Stimulated activated CD8-positive, alpha-beta memory T cell treated with anti-CD3 and anti-CD28 coated beads, Interleukin-2, amount 100 ng/mL, for 48 hours (primary cell): ENCODE measurements at places on chromosomes 11 and 22.

DNA sequence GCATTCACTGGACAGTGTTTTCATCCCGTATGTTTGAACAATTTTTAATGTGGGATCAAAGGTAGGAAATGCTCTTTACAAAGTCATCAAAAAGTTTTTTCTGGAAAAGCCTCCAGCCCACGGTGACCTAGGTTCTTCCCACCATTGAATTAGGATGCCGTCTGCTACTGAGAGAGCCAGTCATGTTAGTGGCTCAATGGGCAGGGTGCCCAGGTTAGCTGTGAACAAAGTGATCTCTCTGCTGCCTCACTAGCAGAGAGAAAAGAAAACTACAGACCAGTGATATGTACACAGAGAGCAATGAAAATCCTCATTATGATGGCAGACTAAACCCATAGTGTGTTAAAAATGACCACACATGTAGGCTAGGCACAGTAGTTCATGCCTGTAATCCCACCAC lies 32.4 kb downstream of the KCNQ1 start:
- no peak for DNase-seq

DNA sequence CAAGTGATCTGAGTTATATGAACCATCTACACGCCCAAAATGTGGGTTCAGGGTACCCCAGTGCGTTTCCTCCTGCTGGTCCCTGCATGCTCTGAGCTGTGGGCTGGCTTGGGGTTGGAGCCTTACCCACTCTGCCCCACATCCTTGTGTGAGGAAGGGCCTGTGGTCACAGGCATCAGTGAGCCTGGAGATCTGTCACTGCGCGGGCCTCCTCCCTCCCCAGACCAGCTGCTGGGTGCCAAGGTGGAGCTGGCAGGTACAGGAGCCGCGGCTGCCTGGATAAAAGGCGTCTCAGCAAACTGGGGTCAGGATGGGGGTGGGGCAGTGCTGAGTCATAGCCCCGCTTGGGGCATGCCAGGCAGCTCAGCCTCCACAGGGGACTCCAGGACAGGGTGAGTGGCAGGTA lies 17.9 kb downstream of the GNAZ start:
- DNase-seq: no peak

GRCh38 chr11:65219930-65220213 lies 38.1 kb downstream of the CAPN1 start:
- no peak for DNase-seq

DNA sequence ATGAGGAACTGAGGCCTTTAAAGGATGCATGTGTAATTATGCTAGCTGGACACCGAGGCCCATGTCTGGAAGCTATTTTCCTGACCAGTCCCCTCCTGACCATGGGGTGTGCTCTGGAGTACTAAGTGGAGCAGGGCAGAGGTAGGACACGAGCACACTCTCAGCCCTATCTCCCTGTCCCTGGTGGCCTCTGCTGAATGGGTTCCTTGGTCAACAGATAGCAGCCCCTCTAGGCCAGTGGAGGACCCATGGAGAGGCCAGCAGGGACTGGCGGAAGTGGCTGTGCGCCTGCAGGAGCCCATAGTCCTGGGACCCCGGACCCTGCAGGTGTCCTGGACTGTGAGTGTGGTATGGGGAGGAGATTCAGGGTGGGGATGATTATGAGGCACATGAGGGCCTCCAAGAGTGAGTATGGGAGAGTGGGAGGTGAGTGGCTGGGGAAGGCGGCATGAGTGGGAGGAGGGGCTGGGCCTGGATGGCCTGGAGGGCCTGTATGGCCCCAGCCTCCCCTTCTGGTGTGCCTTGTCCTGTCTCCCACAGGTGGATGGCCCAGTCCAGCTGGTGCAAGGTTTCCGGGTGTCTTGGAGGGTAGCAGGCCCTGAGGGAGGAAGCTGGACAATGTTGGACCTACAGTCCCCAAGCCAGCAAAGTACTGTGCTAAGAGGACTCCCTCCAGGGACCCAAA lies 9.5 kb downstream of the ROBO3 start:
- no peak for DNase-seq

- no peak for DNase-seq
These were observed 33.3 kb upstream of the TESMIN start for GRCh38 chr11:68784653-68785052.

GRCh38 chr11:32881286-32881685 lies 11.3 kb upstream of the QSER1 start:
- DNase-seq: no peak

DNA sequence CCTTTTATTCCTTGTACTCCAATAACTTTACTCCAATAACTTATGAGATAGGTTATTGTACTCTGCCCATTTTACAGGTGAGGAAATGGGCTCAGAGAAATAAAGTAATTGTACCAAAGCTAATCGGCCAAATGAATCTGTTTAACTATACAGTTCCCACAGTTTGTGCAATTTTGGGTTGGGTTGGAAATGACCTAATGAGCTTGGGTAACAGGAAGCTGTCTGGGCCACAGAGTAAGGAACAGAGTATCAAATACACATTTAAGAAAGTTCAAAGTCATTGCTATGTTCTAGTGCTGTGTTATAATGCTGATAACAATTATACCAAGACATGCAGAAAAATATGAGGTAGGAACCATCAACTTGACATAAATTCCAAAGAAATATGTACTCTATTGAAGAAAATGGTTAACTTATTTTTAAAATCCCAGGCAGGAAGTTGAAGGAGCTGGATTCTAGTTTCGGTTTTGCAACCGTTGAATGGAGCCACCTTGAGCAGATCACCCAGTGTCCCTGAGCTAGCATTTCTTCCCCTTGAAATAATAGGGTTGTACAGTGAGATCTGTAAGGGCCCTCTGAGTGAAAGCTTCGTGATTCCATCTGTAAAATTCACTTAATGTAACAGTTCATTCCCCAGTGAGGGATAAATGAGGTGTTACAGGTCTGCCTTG lies 360.9 kb upstream of the NARS2 start:
- no peak for DNase-seq

GRCh38 chr22:47307326-47307725 lies 544.9 kb downstream of the TBC1D22A start:
- DNase-seq: no peak

- DNase-seq: no peak
These were observed 651 bp downstream of the CRYAB start for GRCh38 chr11:111910676-111911562.

DNA sequence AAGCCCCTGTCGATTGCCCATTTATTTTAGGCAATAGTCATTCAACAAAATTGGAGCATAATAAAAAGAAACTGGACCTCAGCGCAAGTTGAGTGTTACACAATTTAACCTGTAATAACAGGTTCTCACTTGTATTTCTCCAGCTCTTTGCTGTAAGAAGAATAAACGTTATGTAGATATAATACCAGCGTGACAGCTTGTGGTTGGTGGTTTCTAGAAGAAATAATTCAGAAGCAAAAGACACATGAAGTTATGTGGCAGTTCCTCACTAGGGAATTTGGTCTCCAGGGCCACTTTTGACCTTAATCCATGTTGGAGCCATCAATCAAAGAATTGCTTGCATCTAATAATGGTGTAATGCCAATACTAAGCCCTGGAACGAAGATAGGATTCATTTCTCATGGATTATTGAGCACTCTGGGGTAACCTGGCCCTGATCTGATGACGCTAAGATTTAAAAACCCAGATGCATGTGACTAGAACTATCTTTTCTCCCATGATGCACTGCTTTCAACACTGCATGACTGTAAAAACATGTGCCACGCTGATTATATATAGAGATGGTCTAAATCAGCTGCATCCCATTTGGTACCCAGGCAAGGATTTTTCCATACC lies 129.7 kb upstream of the LDLRAD3 start:
- DNase-seq: no peak

- no peak for DNase-seq
These were observed 8.4 kb upstream of the OMP start for GRCh38 chr11:77093987-77094840.

GRCh38 chr11:35682230-35683173 lies 19.9 kb downstream of the TRIM44 start:
- DNase-seq: no peak

DNA sequence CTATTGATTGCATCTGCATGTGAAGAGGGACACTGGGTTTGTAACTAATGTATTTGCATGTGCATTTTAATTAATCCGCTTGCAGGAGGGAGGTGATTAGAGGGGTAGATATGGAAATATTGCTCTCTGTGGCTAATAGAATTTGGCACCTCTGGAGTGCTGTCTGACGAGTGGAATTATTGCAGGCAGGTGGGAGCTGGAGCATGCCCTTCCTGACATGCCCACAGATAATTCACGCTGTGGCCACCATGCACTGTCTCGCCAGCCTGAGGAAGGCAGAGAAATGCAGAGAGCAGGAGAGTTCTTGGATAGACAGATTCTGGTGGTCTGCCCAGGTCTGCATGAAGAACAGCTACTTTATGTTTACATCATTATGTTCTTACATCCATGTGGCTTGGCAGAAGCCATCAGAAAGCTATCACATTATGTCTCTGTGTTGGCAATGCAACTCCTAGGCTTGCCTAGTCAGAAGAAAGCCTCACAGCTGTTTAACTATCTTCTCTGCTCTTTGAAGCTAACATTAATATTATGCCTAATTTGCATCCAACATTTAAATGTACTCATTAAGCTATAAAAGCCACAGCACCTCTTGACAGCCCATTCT lies 89.4 kb upstream of the DRD2 start:
- DNase-seq: no peak

- DNase-seq: no peak
These were observed 431.3 kb downstream of the TBC1D22A start for GRCh38 chr22:47193606-47194329.

DNA sequence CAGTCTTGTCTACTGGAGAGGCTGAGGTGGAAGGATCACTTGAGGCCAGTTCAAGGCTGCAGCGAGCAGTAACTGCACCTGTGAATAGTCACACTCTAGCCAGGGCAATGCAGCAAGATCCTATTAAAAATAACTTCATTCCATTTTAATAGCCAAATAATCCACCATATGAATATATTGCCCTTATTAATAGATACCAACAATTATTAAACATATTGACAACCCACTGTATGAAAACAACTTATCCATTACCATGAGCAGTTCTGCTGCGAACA lies 10.4 kb downstream of the GATD1 start:
- no peak for DNase-seq

DNA sequence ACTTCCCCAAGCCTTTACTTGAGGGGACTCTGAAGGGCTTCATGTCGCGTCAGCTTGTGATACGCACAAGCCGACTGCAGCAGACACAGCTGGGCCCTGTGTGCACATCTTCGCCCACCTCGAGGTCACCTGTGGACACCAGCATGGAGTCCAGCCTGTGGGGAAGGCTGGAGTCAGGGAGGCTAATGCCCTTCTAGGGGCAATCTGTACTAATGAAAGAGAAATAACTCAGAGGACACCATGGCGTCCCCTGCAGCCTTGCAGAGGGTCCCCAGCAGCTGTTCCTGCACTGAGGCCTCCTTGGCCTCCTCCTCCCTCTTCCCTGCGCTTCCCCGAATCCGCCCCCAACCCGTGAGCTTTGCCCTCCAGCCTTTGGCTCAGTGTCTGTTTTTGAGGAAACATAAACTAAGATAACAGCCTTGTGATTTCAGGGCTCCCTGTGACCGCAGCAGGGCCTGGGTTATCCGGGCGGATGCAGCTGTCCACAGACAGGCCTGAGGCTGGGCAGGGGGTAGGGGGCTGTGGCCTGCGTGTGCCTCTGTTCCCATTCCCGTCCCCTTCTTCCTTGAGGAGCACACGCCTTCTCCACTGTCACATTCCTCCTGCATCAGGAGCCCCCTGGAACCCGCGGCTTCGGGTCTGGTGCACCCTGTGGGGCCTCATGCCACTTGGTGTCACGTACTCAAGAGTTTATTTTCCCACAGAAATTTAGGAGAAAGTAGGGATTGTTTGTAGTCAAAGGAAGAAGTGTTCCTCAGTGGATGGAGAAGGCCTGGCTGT lies 25.0 kb downstream of the KRTAP5-5 start:
- no peak for DNase-seq

- no peak for DNase-seq
These were observed 553 bp upstream of the USP47 start for GRCh38 chr11:11841116-11841722.

GRCh38 chr11:971731-972365 lies 46.2 kb downstream of the AP2A2 start:
- no peak for DNase-seq

DNA sequence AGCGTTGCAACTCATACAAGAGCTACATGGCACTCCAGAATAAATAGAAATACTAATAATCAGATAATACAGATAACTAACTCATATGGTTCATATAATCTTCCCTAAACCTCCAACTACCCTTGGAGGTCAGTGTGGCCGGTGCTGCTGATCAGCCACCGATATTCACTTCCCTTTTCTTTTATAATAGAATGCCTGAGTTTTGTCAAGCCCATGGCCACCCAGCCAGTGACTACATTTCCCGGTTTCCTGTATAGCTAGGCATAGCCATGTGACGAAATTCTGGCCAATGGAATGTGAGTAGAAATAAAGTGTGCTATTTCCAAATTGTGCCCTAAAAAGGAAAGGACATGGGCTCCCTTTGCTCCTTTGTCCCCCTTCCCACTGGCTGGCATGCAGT lies 5.9 kb upstream of the CAT start:
- DNase-seq: no peak

GRCh38 chr11:79198898-79199250 lies 242.0 kb downstream of the TENM4 start:
- DNase-seq: no peak

DNA sequence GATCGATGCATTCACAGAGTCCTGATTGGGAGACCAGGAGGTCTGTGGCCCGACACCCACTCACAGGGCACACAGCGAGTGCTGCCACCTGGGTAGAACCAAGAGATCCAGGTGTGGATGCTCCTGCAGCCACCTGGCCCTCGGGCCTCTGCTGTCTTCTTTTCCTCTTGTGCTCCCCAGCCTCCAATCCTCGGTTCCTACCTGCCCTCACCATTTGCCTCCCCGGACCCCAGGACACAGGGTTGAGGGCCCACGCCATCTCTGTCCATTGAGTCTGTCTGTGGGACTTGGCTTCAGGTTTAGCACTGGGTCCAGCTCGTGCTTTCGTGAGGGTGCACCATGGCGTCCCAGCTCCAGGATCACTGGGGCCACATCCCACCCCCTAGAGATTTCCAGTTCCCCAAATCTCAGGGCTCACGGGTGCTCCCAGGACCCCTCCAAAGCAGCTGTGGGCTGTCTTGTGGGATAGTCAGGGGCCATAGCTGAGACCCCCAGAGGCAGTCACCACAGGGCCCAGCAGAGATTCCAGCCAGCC lies 591.1 kb downstream of the BRD1 start:
- no peak for DNase-seq

DNA sequence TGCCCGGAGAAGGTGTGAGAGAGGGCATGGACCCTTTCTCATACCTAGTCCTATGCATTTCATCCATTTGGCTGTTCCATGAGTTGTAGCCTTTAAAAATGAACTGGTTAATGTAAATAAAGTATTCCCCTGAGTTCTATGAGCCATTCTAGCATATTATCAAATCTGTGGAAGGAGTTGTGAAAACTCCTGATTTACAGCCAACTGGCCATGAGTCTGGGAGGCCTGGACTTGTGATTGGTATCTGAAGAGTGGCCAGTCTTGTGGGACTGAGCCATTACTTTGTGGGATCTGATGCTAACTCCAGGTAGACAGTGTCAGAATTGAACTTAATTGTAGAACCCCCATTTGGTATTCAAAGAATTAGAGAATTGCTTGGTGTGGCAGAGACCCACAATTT lies 48.4 kb downstream of the FAM118A start:
- no peak for DNase-seq
